ENCODE measurements at places on chromosomes 7 and 10.

GRCh38 chr7:50851451-50851850 is 68.8 kb upstream of the GRB10 start:
- DNase-seq: no peak

- DNase-seq: no peak
These were observed 97.4 kb downstream of the CPED1 start for GRCh38 chr7:121085922-121086321.

DNA sequence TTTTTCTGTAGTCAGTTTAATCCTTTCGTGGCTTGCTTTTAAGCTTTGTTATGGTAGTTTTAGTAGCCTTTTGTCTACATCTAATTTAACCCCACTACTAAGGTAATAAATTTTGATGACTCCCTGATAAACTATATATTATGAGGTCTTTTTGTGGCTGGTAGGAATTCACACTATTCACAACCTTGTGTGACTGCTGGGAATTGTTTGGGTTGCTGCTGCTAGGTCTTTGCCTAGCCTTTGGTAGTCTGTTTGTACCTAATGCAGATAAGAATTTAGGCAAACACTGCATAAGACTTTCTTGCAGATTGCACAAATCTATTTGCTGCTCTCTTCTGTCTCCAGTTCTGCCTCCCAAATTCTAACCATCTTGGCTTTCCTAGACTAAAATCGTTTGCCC is 58.3 kb downstream of the SHOC2 start:
- DNase-seq: no peak

DNA sequence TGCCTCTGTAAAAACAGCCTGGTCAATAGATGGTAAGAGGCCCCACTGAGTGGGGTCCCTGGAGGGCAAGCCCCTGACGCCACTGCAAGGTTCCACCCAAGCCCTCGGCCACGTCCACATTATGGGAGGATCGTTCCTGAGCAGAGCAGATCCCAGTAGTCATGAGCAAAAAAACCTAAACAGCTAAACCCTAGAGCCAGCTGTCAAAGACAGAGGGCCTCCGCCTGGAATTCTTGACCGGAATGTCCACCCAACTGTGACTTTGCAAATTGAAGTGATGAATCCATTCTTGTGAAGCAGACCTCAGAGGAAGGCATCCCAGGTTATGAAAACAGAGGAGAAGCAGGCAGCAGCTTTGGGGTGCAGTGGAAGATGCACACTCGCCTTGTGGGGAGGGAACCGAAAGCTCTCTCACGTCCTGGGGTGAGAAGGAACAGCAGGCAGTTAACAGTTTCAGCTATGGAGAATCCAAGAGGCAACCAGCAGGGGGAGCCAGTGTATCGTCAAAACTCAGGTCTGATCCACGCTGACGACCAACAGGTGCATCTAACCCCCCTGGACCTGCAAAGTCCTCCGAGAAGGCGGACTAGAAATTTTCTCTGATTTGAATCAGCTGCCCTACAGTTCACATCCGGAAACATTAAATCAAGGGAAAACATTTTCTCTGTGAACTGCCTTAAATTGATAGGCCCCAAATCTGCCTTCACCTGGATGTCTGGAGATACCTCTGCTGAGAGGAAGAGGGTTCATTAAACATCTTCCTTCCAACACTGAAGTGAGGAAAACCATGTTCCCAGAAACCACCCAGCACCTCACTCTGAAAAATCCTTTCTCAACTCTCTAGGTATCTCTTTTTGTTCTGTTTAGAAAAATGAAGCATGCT is 139.1 kb upstream of the PFKP start:
- DNase-seq: no peak

DNA sequence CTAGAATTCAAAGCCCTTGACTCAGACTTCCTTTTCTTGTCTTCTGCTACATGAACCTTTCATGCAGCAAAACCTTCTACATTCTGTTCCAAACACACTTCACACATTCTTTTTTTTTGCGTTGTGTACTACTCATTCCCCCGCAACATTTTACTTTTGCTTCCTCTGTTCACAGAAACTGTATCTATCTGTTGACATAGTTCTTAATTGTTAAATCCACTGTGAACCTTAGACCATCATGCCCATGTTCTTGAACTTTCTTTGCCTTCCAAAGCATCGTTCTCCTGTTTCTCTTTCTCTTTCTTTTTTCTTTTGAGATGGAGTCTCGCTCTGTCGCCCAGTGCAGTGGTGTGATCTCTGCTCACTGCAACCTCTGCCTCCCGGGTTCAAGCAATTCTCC is 14.2 kb downstream of the CCSER2 start:
- no peak for DNase-seq

DNA sequence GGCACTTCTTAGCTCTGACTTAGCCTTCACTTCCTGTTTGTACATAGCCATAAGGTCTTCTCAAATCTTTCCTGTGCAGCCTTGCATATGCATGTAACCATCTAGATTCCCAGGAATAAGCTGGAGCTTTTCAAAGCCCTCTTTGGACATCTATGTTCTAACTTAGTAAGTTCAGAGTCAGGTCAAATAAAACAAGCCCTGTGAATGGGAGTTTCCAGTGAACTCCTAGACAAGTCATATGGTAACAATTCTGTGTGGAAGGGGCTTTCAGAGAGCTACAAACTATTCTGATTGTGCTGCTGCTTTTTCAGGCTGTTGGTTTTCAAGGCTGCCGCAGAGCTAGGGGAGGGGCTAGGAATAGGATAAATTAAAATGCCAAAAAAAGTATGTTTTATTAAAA is 208.4 kb upstream of the AKR1E2 start:
- no peak for DNase-seq

- peak; percentile 49 for DNase-seq
These were observed 167.0 kb downstream of the SNX13 start for GRCh38 chr7:17773289-17773626.

DNA sequence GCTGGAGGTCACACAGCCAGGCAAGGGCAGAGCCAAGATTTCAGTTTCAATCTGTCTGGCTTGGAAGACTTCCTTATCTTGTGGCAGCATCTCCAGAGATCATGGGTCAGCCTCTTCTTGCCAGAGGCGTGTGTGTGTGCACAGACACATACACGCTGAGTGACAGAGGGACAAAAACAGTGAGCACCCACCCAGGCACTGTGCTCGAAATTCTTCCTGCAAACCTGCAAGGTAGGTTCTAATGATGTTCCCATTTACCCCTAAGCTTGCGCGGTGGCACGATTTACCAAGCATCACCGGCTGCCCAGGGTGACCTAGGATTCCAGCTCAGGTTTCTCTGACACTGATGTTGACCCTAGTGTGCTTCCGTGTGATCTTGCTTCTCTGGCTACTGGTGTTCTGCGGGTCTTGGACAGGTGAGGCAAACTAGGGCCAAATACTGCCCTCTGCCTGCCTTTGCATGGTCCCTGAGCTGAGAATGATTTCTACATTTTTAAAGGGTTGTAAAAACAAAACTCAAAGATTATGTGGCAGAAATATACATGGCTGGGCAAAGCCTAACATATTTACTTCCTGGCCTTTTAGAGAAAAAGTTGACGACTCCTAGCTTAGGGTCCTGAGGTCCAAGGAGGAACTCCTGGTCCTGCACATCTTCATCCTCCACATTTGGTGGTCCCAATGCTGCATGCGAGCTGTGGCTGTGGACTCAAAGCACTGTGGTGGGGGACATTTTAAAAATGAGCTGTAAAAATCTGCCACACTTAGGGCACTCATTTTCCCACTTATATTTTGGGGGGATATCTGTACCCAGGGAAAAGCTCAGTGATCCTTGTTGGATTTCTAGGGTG is 268.5 kb downstream of the RPS24 start:
- DNase-seq: no peak

DNA sequence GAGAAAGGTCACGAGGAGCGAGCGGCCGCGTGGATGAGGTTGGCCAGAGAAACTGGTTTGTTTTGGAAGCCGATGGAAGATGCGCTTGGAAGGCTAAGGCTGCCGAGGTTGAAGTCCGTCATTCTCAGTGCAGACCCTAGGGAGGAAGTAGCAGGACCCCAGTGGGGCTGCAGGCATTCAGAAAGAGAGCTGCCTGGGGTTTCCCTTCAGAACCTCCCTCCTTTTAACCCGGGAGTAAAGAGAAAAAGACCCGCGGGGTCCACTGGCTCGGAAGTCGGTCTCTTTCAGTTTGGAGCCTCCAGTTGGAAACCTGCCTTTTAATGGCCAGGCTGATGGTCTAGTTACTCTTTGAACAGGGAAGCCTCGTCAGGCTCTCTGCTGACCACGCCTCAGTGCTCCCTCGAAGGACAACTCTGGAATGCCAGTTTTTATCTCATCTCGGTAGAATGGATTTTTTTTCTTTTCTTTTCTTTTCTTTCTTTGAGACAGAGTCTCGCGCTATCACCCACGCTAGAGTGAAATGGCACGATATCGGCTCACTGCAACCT is 188.6 kb downstream of the CUX1 start:
- no peak for DNase-seq

- peak; percentile 28 for DNase-seq
These were observed 27.7 kb upstream of the CSGALNACT2 start for GRCh38 chr10:43110338-43111071.

- DNase-seq: no peak
These were observed 5.8 kb downstream of the NEBL start for GRCh38 chr10:20891338-20891714.

GRCh38 chr7:8305625-8306388 is 43.8 kb upstream of the ICA1 start:
- no peak for DNase-seq

- DNase-seq: no peak
These were observed 15.5 kb upstream of the SEMA3C start for GRCh38 chr7:80934321-80934720.

- DNase-seq: no peak
These were observed 744 bp upstream of the EBF3 start for GRCh38 chr10:129964611-129965424.

- no peak for DNase-seq
These were observed 313.1 kb downstream of the CALN1 start for GRCh38 chr7:72098807-72099580.

DNA sequence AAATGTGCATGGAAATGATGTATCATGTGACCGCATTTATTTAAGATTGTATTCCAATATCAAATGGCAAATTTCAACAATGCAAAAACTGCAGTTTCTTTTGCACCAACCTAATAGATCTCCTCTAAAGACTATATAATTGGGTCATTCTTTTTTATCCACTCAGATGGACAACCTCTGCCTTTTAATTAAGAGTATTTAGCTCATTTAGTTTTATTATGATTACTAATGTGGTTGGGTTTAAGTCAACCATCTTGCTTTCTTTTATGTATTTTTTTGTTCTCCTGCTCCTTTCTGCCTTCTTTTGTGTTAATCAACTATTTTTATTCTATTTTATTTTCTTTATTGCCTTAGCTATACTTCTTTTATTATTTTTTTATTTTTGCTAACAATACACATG is 468.5 kb upstream of the MKI67 start:
- DNase-seq: no peak

GRCh38 chr10:70035531-70035930 is 17.1 kb upstream of the MACROH2A2 start:
- no peak for DNase-seq

DNA sequence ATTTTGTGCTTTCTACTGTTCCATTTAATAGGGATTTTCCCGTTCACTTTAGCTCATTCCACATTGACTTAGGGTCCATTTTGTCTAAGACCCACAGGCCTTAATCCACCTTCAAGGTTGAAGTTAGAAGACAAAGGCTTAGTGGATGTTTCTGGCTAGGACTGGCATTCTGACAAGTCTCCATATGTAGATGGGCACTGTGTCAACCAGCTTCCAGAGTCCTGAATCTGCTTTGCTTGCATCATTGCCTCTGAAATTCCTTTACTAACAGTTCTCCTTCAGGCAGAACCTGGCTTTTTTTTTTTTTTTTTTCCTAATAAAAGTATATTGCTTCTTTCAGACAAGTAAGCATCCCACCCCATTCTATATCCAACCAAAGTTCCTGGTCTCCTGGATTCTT is 69.6 kb upstream of the PDCD4 start:
- DNase-seq: no peak

DNA sequence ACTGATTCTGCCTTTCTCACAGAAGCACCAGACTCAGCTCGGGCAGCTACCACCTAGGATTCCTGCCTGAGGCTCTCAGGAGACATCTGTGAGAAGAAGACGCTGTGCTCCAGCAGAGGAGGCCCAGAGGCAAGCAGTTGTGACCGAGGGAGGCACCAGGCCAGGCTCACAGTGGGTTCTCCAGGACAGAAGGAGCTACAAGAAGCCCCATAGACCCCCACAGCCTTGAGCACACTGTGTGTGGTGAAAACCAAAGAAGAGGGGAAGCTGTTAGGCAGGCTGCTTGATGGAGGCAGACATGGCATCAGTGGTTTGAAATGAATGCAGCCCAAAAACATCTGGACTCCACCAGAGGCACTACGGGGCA is 198.8 kb downstream of the GRID1 start:
- DNase-seq: no peak

DNA sequence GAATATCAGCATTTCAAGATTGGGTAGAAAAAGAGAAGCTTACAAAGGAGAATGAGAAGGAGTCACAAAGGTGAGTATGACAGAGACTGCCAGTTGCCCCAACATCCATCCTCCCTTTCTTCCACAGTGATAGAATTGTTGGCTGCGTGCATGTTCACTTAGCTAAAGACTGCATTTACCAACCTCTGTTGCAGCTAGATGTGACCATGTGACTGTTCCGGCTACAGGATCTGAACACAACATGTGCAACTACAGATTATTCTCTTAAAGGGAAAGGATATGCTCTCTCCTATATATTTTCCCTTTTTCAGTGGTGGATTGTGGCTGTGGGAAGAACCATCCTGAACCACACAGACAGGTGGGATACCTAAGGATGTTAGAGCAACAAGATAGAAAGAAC is 60.5 kb upstream of the ZNRF2 start:
- no peak for DNase-seq

- no peak for DNase-seq
These were observed 12.2 kb upstream of the PPIF start for GRCh38 chr10:79335094-79335469.

DNA sequence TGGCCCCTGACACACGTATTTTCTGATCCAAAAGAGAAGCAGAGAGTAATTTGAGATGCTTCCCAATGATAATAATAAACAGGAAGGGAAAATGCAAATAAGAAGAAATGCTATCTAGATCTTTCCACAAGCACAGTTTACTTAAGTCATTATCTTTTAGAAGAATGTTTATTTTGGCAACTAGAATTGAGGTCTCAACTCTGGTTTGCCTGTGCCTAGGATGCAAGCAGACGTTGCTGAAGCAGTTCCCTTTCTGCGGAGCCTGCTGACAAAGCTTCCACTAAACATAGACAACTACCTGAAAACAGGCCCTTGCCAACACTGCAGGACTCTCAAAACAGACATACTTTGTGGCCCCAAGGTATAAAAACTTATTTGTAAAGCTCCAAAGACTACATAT is 315.8 kb upstream of the POM121L12 start:
- DNase-seq: no peak

DNA sequence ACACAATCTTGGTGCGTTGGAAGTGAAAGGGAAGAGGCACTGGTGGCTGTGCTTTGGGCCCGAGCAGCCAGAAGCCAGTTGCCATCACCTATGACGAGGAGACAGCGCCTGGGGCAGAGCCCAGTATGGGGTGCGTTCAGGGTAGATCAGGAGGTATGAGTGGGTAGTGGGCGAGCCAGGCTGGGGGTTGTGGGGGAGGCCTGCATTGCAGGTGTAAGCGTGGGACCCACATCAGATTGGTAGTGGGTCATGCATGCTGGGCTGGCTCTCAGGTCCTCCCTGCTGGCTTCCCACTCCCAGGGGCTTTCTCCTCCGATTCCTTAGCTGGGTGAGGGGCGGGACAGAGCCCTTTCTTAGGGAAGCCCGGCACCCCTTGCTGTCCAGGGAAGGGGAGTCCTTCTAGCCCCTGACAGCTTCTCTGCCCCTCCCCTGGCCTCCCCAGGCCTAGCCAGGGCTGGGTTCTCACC is 445 bp upstream of the PVRIG start:
- no peak for DNase-seq

All from BJ (cell line).